ENCODE measurements at places on chromosomes 7 and 10. TPM values are rescaled to one million over a fixed set of nuclear protein-coding genes. Genes with fewer than 3 reads are reported as not detected.

GRCh38 chr7:84176716-84177115, 17.9 kb downstream of the SEMA3A start:
- no peak for DNase-seq

Gene SPAG6
- total RNA-seq = 1.4 TPM

- no peak for DNase-seq
These were observed 320.9 kb downstream of the PAXIP1 start for GRCh38 chr7:154682003-154682402.

DNA sequence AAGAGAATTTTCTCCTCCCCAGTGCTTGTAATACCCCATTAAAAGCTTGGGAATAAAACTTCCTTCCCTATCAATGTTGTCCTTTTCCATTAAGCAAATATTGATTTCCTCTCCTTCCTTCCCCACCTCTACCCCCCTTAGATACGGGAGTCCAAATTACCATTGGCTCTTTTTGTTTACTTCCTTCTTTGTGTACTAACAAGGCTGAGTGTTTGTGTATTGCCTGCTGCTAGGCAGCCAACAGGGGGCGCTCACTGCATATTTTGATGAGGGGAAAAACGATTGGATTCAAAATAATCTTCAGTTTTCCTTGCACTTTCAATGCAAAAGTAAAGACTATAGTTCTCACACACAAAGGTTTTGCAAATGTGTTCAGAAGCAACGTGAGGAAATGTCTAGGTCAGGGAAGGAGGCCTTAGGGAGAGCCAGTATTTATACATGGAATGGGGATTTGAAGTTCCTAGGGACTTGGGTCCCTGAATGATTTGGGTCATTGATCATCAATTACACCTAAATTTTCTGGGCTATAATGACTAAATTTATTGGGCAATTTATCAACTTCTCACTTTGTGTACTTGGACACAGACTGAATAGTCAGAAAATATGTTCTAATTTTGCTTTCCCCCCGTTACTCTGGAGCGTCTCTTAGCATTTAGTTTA, 23.6 kb upstream of the VPS41 start:
- DNase-seq = peak; percentile 53

DNA sequence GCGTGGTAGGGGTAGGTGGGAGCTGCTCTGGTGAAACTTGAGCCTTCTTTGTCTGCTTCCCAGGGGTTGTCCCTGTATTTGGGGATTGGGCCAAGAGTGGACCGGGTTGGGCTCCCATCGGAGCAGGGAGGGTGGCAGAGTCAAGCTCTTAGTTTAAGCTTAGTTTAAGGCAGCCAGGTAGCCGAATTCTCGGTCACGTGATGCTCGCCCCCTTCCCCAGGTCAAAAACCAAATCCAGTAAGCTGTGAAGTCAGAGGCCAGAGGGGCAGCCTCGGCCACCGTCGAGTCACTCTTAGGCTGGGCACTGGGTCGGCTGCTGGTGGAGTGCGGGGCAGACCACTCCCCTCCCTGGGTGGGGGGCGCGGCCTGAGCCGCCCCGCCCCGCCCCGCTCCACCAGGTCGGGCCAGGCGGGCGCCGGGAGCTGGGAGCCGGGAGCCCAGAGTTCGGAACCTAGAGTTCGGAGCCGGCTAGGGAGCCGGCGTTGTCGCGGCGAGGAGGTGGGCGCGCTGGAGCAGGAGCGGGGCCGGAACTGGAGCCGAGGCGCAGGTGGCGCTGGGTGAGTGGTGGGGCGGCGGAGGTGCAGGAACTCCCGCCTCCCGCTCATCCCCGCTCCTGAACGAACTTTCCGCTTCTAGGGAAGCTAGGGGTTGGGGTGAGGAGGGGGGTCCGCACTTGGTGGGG, 2.8 kb upstream of the LZTS2 start:
- DNase-seq = peak; percentile 41

DNA sequence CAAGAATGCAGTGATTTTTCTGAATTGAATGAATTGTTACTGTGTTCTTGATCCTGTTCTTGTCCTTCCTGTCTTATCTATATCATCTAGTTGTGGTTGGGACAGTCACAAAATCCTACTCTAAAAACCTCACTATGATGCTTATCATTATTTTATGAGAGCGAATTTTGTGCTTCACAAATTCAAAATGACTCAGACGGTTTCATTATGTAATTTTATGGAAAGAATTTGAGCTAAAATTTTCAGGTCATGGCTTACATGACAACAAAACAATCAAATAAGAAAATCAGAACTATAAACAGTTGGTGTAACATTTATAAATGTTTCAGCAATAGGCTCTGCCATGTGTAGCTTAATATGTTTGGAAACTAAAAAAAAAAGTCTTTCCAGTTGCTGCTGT, 6.9 kb downstream of the PRKAR2B start:
- DNase-seq = no peak

Gene ATP6V0E2
- 48.8 TPM for total RNA-seq

Measured in activated CD4-positive, alpha-beta memory T cell treated with anti-CD3 and anti-CD28 coated beads, Interleukin-2, amount 10 ng/mL, durations not matched to agents 7 days and 5 days (primary cell).